Bladder microvascular endothelial cell (primary cell): ENCODE measurements at places on chromosomes 2 and 18. TPM values are rescaled to one million over a fixed set of nuclear protein-coding genes. Genes with fewer than 3 reads are reported as not detected.

Gene CLEC4F
- 0.13 and 0.16 TPM in 2 replicates for total RNA-seq

Gene TXNL1
- 19.1 and 46.4 TPM in 2 replicates for total RNA-seq

Gene M1AP
- not detected in 2 replicates for total RNA-seq

Gene SPATA3
- not detected in 2 replicates for total RNA-seq
